Activated CD4-positive, alpha-beta T cell treated with anti-CD3 and anti-CD28 coated beads, Interleukin-2, amount 50 U/mL, for 1 hour (primary cell): ENCODE measurements at places on chromosomes 11 and 22.

DNA sequence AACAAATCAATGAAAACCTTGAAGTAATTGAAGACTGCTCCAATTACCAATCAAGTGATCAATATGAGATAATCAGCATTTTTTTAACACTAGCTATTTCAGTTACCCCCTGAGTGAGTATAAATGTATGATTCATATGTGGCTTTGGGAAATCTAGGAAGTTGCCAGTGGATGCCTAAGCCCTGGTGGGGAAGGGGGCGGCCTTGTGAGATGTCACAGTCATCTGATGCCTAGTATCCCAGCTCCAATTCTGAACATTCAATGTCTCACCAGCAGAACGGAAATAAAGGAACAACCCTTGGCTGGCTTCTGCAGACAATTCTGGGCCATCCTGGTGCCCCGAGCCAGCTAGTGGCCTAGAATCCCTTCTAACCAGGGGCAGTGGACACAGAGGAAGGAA lies 58.5 kb upstream of the TIMP3 start:
- DNase-seq = no peak

- no peak for DNase-seq
Observed at GRCh38 chr22:37692627-37693285, 4.1 kb upstream of the TRIOBP start.

GRCh38 chr11:30595934-30596333 lies 9.8 kb upstream of the MPPED2 start:
- no peak for DNase-seq

GRCh38 chr11:69171476-69172240 lies 15.9 kb downstream of the SMIM38 start:
- no peak for DNase-seq

DNA sequence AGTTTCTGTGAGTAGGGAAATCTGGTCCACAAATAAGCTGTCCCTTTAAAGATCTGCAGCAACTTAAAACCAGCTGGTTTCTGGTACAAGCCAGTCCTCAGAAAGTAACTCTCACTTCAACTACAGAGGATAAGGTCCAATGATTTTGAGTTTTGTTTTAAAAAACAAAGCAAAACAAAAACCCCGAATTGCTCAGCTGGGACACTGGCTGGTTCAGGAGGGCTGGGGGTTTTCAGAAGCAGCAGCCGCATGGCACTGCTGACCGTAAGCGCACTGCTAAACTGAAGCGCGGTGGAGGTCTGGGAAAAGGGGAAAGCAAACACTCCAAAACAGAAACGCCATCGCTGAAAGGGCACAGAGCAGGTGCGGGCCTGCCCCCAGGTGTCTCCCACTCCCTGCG lies 59.7 kb downstream of the MICAL3 start:
- no peak for DNase-seq

- DNase-seq = peak; percentile 78
Observed at GRCh38 chr11:118343981-118344515, at the start of gene CD3G. Gene CD3G (plus strand): TSS chr11:118344344. CDS start chr11:118344424, 80 bp downstream.

DNA sequence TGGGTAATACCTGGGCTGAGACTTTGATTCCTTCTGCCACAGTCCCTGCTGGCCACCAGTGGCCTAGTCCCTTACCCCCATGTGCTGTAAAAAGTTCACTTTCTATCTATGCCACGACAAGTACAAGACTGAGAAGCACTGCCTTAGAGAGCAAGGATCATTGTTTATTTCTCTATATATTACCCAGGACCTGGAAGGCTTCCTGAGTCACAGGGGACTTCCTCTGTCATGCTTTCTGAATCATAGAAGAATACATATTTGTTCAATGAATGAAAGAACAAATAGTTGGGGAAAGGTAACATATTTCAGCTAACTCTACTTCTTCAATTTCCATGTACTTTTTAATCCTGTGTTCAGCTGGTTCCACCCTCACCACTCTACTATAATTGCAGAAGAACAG lies 5.5 kb upstream of the SYT9 start:
- DNase-seq = no peak

DNA sequence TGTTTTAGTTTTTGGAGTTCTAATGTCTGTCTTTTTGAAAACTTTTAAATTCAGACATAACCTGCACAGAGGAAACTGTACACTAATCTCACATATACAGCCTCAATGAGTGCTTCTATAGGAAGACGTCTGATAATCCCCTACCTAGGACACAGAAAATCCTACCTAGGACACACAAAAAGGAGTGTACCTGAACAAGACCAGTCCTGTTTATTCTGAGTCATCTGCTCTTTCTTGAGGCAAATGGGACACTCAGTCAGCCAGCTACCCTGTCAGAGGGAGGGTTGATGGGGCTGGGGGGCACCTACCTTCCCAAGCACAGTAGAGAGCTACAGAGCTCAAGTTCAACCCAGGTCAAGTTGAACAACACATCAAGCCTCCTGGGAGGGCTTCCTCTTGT lies 346.6 kb upstream of the NCAM1 start:
- no peak for DNase-seq

GRCh38 chr22:20952544-20953341 lies 14.3 kb upstream of the AIFM3 start:
- DNase-seq = no peak

DNA sequence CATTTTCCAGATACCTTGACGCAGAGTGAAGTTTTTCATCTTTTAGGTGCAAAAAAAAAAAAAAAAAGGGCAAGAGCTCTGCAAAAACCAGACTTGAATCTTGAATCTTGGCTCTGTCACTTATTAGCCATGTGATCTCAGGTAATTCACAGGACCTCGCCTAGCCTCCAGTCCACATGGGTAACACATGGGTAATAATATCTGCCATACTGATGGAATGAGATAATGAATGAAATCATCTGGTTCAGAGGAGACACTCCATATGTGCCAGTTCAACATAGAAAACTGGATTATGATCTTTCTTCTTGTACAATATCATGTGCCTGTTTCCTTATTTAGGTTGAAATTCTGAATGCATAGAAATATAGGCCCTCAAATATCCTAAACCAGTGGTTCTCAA lies 8.6 kb upstream of the AMOTL1 start:
- DNase-seq = no peak

GRCh38 chr11:2540992-2541680 lies 96.3 kb downstream of the KCNQ1 start:
- no peak for DNase-seq

DNA sequence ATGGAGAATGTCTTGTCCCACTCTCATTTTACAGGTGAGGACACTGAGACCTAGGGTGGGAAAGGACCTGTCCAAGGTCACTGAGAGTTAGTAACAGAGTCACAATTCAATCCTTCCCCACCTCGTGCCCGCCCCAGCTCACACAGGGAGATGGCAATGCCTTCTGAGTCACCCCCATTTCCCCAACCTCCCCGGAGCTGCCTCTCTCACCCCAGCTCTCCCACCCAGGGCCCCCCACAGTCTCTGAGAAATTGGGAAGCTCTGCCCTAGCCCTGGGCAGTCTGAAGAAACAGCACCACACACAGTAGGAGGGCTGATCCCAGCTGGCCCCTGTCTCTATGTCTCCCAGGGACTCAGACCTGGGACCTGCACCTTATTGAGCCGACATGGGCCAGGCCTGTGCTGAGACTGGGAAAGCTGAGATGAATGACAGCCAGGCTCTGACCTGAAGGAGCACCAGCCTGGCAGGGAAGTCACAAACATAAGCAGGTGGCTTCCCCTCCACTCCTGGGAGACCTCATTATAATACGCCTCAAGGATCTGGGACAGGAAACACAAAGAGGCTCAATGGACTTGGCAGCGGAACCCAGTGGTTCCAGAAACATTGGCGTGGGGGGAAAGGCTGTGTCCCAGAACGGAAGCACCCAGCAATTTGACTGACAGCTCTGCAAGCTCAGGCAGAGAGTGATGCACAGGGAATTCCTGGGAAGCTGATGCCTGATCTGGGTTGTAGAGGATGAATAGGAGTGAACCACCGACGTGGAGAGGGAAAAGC lies 51.0 kb downstream of the CD6 start:
- DNase-seq = peak; percentile 38

DNA sequence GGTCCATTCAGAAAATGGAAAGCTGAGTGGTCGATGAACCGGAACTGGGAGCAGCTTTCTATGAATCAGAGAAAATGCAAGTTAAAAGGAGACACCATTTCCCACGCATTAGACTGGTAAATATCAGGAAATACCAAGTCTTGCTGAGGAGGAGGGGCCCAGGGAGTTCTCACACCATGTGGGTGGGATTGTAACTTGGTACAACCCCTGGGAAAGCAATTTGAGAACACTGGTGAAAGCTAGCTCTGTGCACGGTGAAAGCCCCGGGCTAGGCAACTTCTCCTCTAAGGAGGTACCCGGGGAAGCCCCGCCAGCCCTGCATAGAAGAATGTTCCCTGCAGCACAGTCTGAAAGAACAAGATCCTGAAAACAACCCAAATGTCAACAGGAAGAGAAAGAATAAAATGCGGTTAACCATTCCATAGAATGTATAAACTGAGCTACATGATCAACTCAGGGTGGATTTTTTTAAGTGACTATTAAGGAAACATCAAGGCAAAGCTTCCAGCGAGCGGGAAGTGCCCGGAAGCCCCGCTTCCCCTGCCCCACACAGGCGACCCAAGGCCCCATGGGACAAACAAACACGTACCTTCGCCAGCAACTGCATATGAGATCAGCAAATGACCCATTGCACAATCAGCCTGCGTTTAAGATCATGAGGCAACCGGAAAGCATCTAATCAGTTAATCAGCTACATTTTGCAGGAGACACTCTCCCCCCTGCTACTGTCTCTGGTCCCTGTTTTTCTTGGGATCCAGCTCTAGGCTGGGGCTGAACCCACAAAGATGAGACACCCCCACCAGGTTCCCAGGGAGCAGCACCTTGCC lies 11.3 kb downstream of the SHANK2 start:
- no peak for DNase-seq

- no peak for DNase-seq
Observed at GRCh38 chr11:107612445-107612844, 21.5 kb downstream of the ELMOD1 start.

DNA sequence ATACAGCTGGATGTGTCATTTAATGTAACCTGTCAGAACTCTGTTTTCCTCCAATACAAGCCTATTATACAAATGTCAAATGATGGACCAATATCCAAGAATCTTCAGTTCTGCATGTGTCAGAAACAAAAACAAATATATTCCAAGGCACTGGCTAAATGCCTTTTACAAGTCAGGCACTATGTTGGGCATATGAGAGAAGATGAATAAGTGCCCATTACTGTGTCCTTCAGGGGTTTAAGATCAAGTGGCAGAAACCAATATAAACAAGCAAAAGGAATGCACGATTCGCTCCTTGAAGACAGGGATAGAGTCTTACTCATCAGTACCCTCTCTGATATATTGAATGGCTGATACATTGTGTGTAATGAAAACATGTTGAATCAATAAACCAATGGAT lies 254.4 kb downstream of the TTC28 start:
- DNase-seq = no peak

- DNase-seq = no peak
Observed at GRCh38 chr11:26782220-26782965, 60.5 kb upstream of the SLC5A12 start.

GRCh38 chr11:120244476-120245365 lies 4.8 kb downstream of the POU2F3 start:
- no peak for DNase-seq

GRCh38 chr22:32665676-32666075 lies 135.8 kb upstream of the TIMP3 start:
- no peak for DNase-seq

DNA sequence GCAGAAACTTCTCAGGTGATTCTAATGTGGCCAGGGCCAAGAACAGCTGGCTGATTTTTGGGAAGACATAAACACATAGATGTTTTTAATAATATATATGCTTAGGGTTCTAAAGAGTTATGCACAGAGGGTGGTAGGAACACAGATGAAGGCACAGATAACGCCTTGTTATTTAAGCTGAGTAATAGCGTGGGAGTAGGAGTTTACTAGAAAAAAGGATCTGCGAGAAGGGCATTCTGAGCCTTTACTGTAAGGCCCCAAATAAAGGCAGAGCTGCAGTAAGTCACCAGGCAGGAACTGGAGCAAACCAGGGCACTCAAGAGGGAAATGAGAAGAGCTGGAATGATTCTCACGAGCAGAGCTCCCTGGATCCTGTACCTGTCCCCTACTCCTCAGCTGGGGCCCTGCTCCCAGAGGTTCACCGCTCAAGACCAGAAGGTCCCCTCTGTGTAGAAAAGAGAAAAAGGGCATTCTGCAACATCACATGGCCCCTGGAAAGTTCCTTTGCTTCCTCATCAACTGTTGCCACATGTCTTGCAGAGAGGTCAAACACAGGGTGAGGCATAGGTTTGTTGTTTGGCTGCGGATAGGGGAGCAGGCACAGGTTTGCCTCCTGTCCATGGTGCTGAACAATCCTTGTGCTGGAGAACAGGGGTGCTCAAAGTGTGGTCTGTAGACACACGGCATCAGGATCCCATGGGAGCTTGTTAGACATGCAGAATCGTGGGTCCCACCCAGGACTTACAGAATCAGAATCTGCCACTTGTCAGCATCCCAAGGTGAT lies 125.7 kb downstream of the TENM4 start:
- DNase-seq = no peak

- DNase-seq = no peak
Observed at GRCh38 chr11:110766316-110766715, 54.1 kb upstream of the ARHGAP20 start.

DNA sequence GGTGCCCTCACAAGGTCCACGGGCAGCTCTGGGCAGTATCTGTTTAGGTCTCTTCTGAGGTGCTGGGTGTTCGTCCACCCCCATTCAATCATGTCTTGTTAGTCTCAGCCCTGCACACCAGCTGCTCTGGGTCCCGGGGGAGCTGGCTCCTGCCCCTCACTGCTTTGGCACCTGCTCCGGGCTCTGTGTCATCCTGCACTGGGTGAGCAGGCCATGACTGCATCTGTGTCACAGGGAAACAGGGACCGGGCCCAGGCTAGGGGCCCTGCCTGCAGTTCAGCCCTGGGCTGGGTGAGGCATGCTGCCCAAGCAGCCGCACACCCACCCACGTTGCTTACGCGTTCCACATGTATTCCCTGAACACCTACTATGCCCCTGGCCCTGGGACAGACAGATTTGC lies 43.9 kb downstream of the ELFN2 start:
- no peak for DNase-seq

DNA sequence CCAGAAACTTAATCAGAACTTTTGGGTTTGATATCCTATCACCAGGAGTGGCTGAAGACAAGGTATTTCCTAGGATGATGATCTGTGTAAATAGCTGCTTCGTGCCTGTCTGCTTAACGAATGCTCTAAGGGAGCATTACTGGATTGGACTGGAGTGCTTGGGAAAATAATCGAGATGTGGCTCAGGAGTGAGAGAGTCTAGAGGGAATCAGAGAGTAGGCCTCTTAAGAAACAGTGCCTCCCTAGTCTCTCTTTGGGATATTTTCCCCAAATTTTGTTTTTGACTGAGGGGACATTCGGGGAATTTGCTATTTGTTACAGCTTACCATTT lies 2.5 kb downstream of the MAML2 start:
- DNase-seq = no peak

GRCh38 chr22:41713004-41713403 lies 13.7 kb downstream of the MEI1 start:
- DNase-seq = no peak
